ENCODE measurements at places on chromosomes 11 and 22.

DNA sequence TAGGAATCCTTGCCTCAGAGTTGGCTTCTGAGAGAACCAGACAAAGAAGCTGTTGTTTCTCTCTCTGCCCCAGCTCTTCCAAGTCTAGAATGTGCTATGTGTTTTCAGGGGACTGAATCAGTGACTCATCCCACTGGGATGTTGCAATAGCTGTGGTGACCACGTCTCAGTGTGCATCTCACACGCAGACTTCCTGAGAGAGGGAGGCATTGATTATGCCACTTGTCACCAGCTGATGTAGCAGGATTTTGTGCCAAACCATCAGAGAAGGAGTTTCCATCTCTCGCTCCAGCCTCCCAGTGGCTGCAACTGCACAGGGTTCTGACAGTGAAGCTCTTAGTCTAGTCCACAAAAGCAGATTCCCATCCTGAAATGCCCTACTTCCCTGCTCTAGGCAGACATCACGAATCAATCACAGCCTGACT, 455.8 kb downstream of the MIAT start:
- no peak for DNase-seq

GRCh38 chr11:15493066-15493465, 378.3 kb downstream of the INSC start:
- DNase-seq, result no peak

GRCh38 chr11:115676206-115676605, 172.0 kb upstream of the CADM1 start:
- no peak for DNase-seq

DNA sequence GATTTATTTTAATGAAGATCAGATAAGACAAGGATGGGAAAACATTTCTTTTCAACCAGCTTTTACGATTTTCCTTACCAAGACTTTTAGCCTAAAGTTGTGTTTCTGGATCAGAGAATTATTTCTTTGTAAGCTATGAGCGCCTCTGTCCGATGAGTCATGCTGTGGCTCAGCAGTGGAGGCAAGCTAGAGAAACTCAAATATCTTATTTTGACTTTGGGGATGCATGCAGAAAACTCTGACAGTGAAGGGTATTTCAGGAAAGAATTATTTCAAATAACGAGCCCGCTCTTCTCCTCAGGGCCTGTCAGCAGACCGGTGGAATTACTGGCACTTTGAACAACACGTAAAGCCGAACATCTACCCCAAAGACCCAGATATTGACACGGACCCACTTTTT, 77.9 kb upstream of the OR5AK2 start:
- no peak for DNase-seq

DNA sequence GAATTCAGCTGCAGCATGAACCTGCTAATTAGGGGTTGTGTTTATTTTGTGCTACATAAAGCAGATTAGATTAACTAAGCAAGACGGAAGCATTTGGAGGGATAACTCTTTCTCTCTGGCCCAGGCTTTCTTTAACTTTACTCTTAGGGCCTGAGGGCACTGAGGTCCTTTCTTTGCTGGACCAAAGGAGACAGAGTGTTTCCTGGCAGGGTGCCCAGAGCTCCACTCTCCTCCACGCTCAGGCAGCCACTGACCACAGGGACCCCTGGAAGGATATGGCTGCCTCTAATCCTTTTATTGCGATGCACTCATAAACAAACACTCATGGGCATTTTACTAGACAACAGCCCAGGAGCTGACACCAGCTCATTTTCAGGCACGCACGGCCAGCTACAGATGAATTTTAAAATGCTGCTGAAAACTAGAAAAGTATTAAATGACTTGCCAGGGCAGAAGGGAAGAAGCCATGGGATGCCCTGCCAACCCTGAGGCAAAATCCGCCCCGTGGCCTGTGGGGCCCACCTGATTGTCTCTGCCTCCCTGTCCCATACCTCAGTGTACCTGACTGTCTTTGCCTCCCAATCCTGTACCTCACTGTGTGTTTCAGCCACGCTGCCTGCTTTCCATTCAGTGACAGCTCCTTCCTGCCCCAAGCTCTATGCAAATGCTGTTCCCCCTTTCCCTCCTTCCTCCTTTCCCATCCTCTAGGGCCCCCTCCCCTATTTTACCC, 192.6 kb upstream of the NAV2 start:
- DNase-seq, result no peak

DNA sequence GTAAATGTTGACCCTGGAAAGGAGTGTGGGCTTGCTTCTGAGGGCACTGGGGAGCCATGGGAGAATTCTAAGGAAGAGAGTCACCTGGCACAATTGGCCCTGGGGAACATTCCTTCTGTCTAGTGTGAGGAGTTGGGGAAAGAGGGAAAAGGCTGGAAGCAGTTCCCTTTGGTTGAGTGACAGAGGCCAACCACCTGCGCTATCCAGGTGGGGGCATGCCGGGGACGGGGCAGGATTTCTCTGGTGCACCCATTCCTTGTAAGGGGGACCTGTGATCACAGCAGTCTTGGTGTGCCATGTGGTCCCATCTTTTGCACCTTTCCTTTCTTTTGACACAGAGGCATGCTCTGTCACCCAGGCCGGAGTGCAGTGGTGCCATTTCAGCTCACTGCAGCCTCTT, 92.1 kb upstream of the GRK3 start:
- no peak for DNase-seq

- DNase-seq, result no peak
Measured at GRCh38 chr11:44559207-44559939, 6.1 kb upstream of the CD82 start.

DNA sequence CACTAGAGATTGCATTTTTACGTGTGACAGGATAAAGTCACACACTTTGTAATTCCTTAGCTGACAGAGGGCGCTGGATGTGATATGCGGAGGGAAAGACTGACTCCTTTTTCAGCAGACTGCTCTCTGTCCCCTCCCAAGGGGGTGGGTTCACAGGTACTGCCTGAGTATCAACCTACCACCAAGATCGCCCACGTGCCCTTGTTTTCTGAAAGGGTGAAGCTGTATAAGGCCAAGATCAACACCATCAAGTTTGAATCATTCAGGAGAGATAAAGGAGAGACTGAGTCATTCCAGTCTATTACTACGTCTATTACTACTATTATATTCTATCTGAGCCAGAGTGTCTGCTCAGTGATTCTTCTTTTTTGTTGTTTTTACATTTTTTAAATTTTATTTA, 30.7 kb downstream of the BUD13 start:
- no peak for DNase-seq

DNA sequence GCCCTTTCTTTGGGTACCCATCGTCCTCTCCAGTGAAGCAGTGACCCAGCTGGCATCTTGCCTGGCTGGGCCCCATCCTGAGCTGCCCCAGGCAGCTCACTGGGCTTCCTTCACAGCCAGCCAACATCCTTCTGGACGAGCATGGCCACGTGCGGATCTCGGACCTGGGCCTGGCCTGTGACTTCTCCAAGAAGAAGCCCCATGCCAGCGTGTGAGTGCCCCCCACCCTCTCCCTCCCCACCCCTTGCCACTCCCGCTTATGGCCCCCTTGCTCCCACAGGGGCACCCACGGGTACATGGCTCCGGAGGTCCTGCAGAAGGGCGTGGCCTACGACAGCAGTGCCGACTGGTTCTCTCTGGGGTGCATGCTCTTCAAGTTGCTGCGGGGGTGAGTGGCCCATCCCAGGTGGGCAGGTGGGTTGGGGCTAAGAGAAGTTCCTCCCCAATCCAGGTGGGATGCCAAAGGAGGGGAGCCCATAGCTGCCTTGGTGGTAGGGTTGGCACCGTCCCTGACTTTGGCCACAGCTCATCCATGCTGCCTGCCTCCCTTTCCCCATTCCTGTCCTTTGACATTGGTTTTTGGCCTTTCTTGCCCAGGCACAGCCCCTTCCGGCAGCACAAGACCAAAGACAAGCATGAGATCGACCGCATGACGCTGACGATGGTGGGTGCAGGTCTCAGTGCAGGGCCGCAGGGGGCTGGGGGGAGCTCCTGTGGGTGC, 6.8 kb upstream of the ANKRD13D start:
- DNase-seq, result no peak
